Fibroblast of skin of left biceps (primary cell): ENCODE measurements at places on chromosomes 12 and 14.

DNA sequence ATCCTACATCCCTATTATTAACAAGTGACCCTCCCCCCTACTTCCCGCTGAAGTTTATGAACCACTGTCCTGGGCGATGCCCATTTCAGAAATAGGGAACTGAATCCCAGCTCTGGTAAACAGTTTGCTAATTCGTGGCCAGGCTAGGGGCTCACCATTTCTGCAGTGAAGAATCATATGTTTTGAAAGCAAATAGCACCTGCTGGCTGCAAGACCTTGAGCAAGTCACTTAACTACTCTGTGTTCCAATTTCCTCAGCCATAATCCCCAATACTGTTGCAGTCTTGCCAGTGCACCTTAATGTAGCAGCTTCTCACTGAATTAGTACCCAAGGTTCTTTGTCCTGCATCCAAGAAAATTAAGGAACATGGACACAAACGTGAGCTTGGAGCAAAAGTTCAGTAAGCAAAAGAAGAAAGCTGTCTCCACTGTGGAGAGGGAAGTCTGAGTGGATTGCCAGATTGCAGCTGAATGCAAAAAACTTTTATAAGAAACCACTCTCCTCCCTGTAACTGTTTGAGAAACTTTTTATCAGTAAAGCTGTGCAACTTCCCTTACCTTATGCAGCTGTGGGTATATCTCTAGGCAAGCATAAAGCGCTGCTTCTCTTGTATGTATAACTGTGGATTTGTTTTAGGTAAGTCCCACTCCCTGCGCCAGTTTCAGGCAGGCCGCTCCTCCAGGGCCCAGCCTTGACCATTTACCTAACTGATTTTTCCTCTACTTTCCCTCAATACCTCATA is 824 bp downstream of the OAS1 start:
- no peak for DNase-seq

DNA sequence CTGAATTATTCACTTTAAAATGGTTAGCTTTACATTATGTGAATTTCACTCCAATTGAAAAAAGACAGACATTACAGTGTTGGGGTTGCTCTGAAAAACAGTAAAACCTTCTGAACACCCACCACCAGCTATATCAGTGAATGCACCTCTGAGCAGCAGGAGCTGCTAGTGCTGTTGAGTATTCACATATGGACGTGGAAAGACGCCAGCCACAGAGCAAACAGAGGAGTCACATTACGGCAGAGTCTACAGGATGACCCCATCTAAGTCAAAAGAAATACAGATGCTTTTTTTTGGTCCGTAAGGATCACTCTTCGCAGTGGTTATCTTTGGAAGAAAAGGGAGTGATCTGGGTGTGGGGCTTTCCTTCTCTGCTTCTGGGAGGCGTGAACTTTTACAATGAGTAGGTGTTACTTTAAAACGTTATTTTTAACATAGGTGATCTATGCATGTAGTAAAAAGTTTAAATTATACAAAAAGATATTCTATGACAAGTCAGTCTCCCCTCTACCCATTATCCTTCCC is 4.5 kb downstream of the HVCN1 start:
- no peak for DNase-seq

GRCh38 chr12:130281153-130281799 is 56.4 kb upstream of the PIWIL1 start:
- DNase-seq = no peak

GRCh38 chr14:101858791-101859537 is 97.5 kb downstream of the PPP2R5C start:
- DNase-seq = no peak

GRCh38 chr12:42326541-42327226 is 717 bp downstream of the PPHLN1 start:
- no peak for DNase-seq

- no peak for DNase-seq
Observed at GRCh38 chr12:24560831-24561271, 388.1 kb downstream of the BCAT1 start.

- DNase-seq = no peak
Observed at GRCh38 chr12:70960484-70960883, 39.9 kb upstream of the PTPRR start.

- no peak for DNase-seq
Observed at GRCh38 chr12:38139456-38139855, 177.1 kb upstream of the ALG10B start.

- no peak for DNase-seq
Observed at GRCh38 chr14:71231521-71232393, 324.5 kb downstream of the PCNX1 start.

- no peak for DNase-seq
Observed at GRCh38 chr12:42686514-42687172, 97.1 kb upstream of the PRICKLE1 start.

DNA sequence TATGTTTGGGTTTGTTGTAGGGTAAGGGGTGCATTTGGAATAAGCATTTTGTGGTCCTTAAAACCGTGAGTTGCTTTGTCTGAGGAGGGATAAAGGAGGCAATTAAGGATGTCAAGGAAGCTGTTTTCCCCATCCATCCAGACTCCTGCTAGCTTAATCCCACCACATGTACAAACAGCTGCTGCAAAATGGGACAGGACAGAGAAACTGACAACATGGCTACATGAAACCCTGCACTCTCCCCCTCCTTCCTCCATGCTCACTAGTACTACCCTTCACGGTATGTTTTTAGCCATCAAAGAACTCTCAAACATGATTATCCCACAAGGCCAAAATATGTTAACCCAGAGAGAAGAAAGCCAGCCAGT is 20.6 kb downstream of the ST8SIA1 start:
- no peak for DNase-seq

DNA sequence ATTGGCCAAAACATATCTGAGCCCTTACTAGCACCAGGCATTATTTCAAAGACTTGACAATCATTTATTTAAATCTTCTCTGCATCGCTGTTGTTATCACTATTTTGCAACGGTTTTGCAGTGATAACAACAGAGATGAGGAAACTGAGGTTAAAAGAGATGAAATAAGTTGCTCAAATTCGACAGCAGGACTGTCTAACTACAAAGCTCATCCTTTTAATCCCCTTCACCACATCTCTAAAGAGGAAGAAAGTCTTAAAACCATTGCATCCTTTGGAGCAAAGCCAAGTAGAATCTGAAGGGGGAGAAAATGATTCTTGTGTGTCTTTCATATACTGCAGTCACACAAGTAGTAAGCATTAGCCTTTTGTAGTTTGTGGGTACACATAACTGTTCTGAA is 14.8 kb upstream of the ETNK1 start:
- no peak for DNase-seq

DNA sequence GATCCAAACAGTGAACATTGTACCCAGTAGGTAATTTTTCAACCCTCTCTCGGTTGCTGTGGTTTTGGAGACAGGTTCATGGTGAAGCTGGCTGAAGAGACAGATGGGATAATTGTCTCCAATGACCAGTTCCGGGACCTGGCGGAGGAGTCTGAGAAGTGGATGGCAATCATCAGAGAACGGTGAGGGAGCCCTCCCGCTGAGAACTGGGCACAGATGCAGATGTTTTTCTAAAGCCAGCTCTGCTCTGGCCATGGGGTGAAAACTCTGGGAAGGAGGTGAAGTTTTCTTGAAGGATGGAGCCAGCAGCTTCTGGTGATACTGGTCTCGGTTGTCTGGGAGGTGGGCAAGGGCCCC is 6.2 kb downstream of the KHNYN start:
- no peak for DNase-seq

DNA sequence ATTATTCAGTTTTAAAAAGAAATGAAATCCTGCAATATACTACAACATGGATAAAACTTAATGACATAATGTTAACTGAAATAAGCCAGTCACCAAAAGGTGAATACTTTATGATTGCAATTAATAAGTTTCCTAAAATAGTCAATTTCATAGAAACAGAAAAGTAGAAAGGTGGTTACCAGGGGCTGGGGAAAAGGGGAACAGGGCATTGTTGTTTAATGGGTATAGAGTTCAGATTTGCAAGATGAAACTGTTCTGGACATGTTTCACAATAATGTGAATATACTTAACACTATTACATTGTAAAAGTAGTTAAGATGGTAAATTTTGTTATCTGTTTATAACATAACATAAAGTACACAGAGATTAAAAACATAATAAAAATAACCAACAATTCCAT is 550.9 kb downstream of the CCER1 start:
- DNase-seq = no peak

DNA sequence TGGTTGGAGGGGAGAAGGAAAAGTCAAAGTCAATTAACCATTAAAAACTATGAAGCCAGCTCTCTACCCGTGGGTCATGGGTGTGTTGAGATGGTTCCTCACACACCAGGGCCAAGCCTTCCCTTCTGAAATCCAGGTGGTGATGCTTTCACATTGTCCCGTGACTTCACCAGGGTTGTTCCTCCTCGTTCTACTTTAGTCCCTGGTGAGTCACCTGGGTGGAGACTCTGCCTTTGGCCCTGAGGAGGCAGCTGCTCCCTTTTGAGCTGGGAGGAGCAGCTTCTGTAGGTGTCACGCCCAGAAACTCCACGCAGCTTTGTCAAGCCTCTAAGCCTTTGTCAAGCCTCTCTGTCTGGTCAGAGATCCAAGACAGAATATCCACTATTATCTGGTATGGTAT is 348.3 kb downstream of the BMP4 start:
- no peak for DNase-seq

DNA sequence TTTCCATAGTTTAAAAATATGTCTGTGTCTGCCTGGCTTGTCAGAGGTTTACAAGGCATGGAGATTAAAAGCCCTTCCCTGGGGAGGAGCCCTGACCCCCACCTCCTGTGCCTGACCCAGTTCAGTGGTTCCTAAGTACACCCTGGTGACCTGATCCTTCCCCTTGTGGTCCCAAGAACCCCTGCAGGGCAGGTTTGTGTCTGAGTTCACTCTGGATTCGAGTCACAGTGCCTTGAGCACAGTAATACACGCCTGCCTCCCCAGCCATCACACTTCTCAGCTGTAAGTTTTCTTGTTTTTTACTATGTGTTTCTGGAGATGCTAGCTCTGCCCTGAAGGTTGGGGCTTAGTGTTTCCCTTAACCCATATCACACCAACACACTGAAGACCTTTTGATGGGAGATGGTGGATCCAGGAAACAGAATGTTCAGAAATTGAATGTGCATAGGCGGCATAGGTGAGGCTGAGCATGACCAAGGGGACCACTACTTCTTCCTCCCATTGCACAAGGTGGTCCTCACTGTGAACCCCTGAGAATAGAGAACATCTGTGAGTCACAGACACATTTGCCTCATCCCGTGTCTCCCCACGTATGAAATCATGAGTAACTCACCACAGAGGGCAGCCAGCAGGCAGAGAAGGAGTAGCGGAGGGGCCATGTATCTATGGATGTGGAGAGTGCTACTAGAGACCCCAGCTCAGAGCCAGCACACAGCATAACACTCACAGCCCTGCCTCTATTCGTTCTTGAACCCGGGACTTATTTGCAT is 962.9 kb downstream of the TMEM121 start:
- DNase-seq = no peak

DNA sequence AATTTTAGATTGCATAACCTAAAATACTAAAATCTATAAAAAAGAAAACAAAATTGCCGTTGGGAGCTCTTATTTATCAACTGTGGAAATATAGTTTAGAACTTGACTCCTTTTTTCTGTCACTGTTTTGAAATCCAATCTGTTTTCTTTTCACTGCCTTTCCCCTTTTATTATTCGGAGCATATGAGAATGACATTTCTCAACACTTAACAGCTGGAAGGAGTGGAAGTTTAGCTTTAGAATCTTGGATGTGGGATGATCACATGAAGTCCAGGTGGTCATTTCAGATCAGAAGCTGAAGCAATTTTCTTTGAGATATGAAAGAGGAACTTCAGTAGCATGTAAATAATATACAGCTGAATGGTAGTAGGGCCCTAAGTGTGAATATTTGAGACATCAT is 16.7 kb downstream of the TRHDE start:
- no peak for DNase-seq

GRCh38 chr14:27367345-27367744 is 769.5 kb upstream of the NOVA1 start:
- no peak for DNase-seq

GRCh38 chr12:63294327-63294632 is 143.3 kb upstream of the AVPR1A start:
- peak; percentile 13 for DNase-seq

DNA sequence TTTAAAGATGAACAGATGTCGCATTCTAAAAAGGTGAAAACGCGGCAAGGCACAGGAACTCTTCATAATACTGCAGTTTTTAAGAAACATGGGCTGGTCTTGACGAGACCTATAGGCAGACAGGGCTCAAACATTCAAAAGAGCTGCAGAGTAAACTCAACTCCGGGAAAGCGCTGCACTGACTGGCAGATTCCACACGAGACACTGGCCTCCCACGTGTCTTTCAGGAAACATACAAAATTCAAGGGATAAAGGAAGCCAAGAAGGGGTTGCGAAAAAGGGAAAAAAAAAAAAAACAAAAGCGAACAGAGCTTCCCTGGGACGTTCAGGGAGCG is 614 bp upstream of the ARF6 start:
- peak; percentile 45 for DNase-seq

GRCh38 chr12:4145990-4146859 is 127.3 kb upstream of the CCND2 start:
- DNase-seq = no peak

DNA sequence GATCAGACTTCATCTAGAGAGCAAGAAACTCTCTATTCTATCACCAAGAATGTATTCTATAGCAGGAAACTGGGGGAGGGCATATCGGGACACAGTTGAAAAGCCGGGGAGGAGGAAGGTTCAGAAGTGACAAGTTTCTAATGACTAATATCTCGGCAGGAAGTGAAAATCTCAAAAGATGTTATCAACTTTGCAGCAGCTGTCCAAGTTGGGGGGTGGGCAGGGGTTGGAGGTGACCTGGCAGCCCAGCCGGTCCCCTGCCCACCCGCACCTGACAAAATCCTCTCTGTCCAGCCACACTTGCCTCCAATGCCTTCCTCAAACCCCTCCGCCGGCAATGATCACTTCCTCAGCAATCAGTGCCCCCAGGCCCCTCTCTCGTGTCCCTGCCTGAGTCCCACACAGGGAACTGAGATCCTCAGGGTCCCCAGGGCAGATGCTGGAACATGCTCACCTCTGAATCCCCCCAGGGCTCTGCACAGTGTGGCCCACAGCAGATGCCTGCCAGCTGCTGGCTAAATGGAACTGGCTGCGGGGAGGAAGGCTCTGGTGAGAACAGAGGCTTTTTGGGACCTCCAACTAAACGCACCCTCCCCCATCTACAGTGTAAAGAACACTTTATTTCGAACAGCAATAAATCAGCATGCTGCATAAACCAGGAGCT is 43.9 kb downstream of the CCDC88C start:
- DNase-seq = no peak

GRCh38 chr12:105933671-105934665 is 204.8 kb downstream of the NUAK1 start:
- DNase-seq = peak; percentile 85

DNA sequence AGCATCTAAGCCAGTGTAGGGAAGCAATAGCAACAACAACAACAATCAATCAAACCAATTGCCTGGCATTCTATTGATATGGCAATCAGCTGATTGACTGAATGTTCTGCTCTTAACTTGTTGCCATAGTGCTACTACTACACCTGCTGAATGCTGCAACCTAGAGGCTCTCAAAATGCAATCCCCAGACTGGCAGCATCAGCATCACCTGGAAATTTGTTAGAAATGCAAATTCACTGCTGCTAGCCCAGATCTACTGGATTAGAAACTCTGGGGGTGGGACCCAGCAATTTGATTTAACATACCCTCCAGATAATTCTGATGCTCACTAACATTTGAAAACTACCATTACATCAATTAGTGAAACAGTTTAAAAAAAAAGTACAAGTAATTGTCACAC is 363.6 kb downstream of the SNAPC1 start:
- no peak for DNase-seq

GRCh38 chr14:102320033-102320660 is 601 bp downstream of the ZNF839 start:
- no peak for DNase-seq

GRCh38 chr12:64385019-64385418 is 5.5 kb downstream of the C12orf56 start:
- no peak for DNase-seq
